Nephron progenitor cell (in vitro differentiated cells): ENCODE measurements at places on chromosomes 11 and 22.

DNA sequence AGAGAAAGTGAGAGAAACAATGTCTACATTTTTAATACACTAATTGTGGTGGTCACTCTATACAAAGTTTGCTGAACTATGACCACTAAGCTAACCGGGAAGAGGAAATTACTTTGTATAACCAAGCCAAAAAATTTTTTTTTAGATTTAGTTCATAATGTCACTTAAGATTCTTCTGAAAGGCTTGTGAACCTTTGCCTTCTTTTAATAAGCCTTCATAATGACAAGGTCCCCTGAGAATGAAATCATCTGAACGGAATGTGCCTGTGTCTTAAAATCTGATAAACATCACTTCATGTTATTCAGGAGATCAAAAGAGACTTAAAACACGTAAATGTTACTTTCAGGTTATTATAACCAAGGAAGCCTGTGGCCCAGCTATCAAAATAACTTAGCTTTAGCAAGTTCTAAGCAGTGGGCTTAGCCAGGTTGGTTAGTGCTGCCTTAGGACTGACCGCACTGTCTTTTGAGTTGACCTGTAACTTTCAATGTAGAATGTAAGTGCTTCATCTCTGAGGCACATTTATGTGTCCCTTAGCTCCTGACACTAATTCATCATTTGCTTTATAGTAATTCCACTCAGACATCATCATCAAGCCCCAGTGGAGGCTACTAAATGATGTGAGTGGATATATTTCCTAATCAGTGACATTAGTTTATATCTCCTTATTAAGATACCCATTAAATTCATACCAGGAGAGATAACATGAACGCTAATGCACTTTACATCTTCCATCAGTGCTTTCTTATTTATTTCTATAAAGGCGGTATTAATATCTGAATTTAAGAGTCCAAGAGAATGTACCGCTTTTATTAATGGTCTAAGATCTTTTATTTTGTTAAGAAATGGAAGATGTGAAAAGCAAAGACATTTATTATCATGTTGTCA lies 122.5 kb downstream of the WNT11 start:
- DNase-seq = no peak

DNA sequence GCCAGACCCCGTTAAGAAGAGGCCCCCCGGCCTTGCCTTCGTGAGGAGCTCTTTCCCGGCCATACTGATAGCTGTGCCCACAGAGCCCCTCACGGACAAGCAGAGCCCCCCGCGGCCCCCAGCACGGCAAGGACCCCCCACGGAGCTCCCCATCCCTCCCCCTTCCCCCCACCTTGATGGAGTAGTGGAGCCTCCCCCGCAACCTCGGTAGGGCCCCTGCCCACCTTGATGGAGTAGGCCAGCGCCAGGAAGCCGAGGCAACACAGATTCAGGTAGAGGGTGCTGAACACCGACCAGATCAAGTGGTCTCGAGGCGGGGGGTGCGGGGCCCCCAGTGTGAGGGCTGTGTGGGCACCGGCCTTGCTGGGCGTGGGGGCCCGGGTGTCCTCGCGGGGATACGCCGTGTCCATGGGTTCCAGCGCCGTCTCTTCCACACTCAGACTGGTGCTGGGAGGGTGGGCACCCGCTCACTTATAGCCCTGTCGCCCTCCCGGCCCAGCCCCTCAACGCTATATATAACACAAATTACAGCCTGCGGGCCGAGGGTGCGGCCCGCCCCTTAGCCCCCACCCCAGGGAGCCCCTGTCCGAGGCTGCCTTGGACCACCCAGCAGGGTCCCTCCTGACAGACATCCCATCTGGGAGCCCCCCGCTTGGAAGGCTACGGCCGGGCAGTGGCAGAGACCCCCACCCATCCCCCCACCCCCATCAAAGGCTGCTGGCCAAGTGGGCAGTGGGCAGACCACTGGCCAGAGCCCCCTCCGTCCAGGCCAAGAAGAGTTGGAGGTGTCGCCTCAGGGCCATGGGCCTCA lies at the start of gene IFITM5:
Gene IFITM5 (minus strand): TSS at position 446 of the 811 bp plus-strand sequence. CDS start 36 bp downstream, at position 410.
- DNase-seq = no peak

DNA sequence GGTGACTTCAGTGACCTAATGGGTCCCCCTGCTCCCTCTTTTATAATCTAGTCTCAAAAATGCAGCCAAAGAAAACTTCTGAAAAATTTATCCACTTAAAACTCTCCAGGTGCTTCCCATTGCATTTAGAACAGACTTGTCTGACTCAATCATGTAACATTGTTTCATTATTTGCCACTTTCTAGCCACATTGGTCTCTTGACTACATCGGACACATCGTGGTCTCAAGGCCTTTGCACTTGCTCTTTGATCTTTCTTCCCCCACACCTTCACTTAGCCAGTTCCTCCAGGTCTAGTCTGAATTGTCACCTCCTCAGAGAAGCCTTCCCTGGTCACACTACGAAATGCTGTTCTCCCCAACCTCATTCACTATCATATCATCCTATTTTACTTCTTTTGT lies 97.0 kb upstream of the E2F8 start:
- no peak for DNase-seq

DNA sequence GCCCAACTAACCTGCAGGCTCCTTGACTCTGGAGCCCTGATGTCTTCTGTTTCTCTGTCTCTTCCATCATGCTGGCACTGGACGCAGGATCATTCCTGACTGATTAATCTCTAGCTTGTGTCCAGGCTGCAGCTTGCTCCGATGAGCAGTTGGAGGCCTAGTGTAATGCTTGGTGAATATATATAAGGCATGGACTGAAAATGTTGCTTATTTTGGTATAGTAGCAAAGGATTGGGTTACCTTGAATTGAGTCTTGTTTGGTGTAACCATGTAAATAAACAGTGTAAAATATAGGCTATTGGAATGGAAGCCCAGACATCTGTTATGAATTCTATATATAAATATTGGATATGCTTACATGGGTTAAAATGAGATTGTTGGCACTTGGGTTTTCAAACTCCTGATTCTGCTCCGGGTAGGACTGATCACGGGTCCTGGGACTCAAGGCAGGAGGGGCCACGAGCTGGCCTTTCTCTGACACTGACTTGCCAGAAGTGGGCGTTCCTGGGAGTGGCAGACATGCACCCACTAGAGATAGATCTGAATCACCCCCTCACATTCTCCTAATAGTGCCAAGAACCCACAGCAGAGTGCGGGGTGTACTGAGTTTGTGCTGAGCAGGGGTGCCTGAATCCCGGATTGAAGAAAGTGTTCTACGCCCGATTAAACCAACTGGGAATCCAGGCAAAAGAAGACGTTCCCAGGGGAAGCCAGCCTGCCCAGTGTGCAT lies 25.8 kb downstream of the LRP5 start:
- no peak for DNase-seq

GRCh38 chr11:119368121-119369034 lies 13.1 kb downstream of the USP2 start:
- no peak for DNase-seq

GRCh38 chr11:59182457-59183151 lies 10.7 kb downstream of the DTX4 start:
- no peak for DNase-seq

DNA sequence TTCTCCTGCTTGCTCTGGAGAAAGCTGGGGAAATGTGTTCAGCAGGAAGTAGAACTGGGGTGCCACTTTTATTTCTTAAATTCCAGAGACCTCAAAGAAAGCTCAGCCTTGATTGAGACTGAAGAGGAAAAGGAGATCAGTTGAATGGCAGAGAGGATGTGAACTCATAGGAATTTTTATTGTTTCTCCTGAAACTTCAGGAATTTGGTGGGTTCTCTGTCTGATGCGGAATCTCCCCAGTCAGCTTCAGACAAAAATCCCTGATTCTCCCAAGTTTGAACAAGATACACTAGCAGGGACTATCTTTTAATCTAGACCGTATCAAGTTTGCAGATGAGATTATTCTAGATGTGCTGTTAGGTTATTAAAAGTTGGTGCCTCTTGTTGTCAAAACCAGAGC lies 23.0 kb downstream of the EHF start:
- DNase-seq = no peak

DNA sequence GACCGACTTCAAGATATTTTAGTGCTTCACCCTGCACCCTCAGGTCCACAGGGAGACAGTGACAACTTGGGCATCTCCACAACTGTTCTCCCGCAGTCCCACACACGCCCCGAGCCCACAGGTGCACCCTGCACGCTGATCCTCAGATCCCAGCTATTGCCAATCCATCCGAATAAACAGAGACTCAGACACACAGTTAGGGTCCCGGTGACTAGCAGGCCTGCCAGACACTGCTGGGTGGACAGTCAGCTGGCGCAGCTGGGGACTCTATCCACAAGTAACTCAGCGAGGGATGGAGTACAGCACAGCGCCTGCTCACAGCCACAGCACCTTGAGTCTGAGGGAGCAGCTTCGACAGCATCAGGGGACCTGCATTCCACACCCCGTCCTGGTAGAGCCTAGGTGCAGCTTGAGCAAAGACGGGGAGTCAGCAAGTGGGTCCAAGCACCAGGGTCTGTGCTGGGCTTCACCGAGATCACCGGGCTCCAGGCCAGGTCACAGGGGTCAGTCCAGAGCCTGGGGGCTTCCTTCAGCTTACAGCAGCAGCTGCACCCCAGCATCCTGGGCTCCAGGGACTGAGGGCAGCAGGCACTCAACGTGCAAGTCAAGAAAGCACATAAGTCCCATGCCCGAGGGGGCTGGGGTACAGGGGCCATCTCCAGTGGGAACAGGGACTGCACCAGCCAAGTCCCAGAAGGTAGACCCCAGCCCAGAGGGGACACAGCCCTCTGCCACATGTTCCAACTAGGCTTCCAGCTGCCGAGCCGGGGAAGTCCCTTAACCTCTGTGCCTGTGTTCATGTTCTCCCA lies 7.6 kb downstream of the RPL3 start:
- DNase-seq = no peak

DNA sequence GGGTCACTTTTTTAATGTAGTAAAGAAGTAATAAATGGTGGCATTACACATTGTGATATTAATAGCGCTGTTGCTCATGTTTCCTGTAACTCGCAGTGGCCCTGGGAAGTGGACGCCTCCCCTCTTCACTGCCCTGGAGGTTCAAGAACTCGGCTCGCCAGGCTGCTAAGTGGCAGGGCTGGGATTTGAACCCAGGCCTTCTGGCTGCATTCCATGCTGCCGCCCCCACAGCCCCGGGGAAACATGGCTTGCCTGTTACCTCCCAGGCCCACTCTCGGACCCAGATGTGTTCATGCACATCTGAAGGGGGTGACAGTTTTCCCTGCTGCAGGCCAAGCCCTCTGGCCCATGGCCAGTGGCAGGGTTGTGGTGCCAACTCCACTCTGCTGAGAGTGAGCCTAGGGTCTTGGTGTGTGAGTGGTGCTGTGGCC lies 25.0 kb upstream of the MGAT3 start:
- no peak for DNase-seq

DNA sequence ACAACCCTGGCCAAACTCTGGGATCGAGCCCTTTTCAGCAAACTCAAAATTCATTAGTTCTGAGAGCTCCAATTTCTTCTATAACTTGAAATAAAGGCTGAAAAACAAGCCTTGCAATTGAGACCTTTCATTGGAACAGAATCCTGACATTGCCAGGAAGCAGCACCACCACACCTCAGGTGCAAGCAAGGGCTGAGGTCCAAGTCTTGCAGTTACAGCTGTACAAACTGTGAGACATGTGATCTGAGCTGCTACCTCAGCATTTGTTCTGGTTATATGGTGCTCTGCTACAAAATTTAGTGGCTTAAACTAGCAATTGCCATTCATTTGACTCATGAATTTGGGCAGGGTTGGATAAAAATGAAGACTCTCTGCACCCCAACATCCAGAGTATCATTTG lies 18.1 kb downstream of the OR5AS1 start:
- no peak for DNase-seq

DNA sequence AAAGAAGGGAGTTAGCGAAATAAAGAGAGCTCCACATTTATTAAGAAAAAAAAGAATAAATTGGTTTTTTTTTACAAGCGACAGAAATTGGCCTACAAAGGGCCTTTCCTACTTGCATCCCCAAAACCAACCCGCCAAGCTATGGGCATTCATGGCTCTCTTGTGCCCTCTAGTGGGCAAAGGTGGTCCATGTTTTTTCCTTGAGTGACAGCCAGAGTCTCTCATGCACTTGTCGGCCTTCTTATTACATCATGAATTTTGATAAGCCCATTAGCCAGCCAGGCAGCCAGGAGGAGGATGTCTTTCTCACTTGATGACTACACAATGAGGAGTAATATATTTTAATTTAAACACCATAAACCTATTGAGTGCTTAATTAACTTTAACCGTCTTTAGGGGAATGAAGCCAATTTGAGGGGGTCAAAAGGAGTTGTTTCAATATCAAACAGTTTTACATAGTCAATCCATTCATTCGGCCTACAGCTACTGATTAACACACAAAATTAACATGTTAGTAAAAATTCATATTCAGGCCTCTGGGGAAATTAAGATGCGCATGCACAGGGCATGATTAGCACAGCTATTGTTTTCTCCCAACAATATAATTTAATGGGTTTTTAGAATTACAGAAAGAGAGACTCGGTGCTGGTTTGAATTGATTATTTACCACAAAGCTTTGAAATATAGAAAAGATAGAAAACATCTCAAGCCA lies 85.5 kb downstream of the RCN1 start:
- peak; percentile 85 for DNase-seq

- no peak for DNase-seq
These were observed 56.0 kb upstream of the LINC01488 start for GRCh38 chr11:69425444-69425843.

- DNase-seq = peak; percentile 33
These were observed 1.6 kb downstream of the PKNOX2 start for GRCh38 chr11:125165843-125166763.

DNA sequence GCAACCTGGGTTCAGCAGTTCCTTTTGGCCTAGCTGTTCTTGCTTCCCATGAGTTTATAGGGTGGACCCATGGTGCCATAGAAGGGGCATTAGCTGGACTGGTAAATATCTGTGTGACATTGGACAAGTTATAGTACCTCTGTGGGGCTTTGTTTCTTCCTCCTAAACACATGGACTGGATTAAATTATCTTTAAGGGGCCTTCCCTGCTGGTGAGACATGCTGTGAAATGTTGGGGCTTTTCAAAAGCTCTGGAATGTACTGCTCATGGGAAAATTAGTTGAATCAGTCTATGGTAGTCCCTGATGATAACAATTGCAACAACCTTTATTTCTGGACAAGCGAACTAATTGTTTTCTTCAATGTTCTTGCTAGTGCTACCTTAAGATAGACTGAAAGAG lies 276.2 kb downstream of the BLID start:
- DNase-seq = no peak

- DNase-seq = no peak
These were observed 157.8 kb downstream of the KIF18A start for GRCh38 chr11:27949951-27950738.

- DNase-seq = no peak
These were observed 50.9 kb downstream of the ENDOD1 start for GRCh38 chr11:95140397-95141033.
